RWPE2 (cell line): ENCODE measurements at places on chromosomes 7 and 10.

DNA sequence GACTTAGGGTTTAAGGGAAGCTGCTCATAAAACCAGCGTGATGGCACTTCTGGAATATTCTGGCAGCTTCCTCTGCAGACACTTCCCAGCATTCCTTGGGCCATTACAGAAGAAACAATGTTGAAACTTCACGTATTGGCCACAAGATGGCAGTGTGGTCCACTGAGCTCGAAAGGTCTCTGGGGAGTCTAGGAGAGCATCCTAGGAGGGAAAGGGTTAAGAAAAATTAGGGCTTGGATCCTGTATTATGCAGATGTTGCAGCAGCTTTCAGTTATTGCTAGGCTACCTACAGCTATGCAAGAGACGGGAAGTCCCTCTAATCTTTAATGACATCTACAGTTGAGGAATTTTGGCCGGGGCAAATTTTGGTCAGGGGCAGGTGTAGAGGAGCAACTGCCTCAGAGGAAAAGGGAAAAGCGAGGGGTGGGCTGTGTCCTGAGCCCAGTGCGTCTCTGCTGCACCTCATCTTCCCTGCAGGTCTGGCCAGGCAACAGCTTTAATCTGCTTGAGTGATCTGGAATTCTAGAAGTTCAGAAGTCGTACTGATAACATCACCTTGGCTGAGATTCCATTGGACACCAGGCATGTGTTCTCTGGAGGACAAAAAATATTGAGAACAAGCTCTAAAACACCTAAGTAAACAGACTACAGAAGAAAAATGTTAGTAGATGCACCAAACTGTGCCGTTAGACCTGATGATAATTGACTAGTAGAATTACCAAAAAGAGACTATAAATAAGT lies 220.8 kb upstream of the PRSS58 start:
- no peaks in the 10 kb centered on the region for H3K4me1 ChIP-seq
- H3K27me3 ChIP-seq, result no peaks in the 10 kb centered on the region
- no peak overlapping the region for H3K27ac ChIP-seq
- no peak for DNase-seq
- no peaks in the 10 kb centered on the region for H3K36me3 ChIP-seq
- no peak overlapping the region for H3K4me3 ChIP-seq

DNA sequence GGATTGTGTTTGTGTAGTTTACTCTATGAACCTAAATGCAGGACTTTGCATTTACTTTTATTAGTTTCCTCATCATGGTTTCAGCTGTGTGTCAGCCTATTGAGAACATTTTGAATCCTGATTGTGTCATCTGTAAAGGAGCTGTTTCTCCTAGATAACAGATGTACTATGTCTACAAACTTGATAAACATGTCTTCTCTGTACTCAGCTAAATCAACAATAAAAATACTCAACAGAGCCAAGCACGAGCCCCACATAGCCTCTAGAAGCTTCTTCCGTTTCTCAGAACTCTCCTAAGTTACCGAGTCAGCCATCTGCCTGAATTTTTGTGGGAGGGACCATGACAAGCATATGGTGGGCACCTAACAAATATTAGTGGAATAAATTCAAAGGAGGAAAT lies 234.7 kb downstream of the SKAP2 start:
- DNase-seq, result no peak
- H3K36me3 ChIP-seq, result no peaks in the 10 kb centered on the region
- H3K4me1 ChIP-seq, result no peaks in the 10 kb centered on the region
- no peak overlapping the region for H3K27ac ChIP-seq

DNA sequence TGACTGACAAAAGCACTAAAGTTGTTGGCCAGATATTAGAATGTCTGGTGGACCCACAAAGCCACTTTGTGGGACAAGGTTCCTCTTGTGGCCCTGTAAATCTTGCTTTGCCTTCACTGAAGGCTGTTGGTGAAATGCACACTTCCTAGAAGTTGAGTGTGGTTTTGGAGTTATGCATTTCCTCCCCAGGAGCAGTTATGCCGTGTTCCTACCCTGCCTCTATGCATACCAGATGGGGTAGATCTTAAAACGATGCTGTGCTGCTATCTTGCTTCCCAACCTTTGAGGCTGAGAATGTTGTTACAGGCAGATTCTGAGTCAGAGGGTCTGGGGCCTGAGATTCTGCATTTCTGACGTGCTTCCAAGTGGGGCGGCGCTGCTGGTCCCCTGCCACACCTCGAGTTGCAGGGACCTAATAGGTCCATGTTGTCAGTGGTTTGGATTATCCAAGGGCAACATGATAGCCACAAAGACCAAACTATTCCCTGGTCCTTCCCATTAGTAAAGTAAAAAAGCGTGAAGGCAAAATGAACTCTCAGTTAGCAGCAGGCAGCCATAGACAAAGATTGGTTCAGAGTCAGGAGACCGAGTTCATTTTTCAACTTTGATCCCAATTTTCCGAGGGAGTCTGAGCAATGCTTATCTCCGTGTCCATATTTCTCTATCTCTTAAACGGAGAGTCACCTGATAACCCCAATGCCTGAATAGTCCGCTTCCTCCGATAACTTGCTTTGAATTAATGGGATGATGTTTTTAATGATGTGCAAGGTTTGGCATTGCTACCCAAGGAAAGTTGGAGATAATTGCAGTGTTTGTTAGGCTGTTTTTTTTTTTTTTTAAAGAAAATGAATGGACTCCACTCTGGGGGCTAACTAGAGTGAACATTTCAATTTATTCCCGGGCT lies 55.8 kb downstream of the CDHR3 start:
- DNase-seq, result no peak
- H3K4me1 ChIP-seq, result no peaks in the 10 kb centered on the region
- H3K4me3 ChIP-seq, result no peak overlapping the region
- no peak overlapping the region for H3K27ac ChIP-seq
- no peaks in the 10 kb centered on the region for H3K27me3 ChIP-seq

DNA sequence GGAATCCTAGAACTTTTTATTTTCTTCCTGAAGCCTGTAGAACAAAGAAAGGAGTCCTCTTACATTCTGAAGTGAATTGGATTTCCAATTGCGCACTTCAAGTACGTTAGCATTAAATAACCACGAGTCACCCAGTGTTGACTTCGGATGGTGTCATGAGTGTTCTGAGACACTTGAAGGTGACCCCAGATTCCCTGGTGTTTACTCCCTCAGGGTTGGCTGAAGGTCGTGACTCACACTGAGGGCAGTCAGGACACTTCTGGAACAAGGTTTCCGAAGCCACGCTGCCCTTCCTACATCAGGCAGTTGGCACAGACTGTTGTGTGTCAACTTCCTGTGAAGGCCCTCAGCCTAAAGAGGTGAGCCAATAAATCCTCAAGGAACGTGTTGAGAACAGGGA lies 186.6 kb upstream of the CELF2 start:
- no peak overlapping the region for H3K4me3 ChIP-seq
- no peaks in the 10 kb centered on the region for H3K36me3 ChIP-seq
- peaks cover 23% of the 10 kb centered on the region for H3K4me1 ChIP-seq
- no peaks in the 10 kb centered on the region for H3K27me3 ChIP-seq
- H3K27ac ChIP-seq, result peak overlapping the region; percentile 95

- H3K36me3 ChIP-seq, result peaks cover 6% of the 10 kb centered on the region
- no peak for DNase-seq
- no peak overlapping the region for H3K4me3 ChIP-seq
- H3K4me1 ChIP-seq, result no peaks in the 10 kb centered on the region
- no peak overlapping the region for H3K27ac ChIP-seq
- no peaks in the 10 kb centered on the region for H3K27me3 ChIP-seq
These were observed 29.6 kb downstream of the AMZ1 start for GRCh38 chr7:2717293-2718261.

DNA sequence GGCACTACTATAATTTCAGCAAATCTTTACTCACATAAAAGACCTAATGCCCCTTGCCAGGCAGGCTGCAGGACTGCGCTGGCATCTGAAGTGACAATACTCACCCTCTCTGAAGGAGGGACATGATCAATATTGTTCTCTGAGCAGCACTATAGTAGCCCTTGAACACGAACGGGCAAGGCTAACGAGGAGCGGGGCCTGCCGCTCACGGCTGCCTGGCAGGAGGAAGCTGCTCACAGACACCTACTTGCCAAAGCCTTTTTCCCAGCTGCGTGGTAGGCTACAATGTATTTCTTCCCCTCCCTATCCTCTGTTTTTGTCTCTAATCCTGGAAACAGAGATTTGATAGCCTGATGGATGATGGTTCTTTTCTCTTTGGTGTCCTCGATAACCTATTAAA lies 19.9 kb downstream of the PUS7 start:
- no peak overlapping the region for H3K27ac ChIP-seq
- H3K4me3 ChIP-seq, result no peak overlapping the region
- no peak for DNase-seq
- H3K27me3 ChIP-seq, result no peaks in the 10 kb centered on the region

DNA sequence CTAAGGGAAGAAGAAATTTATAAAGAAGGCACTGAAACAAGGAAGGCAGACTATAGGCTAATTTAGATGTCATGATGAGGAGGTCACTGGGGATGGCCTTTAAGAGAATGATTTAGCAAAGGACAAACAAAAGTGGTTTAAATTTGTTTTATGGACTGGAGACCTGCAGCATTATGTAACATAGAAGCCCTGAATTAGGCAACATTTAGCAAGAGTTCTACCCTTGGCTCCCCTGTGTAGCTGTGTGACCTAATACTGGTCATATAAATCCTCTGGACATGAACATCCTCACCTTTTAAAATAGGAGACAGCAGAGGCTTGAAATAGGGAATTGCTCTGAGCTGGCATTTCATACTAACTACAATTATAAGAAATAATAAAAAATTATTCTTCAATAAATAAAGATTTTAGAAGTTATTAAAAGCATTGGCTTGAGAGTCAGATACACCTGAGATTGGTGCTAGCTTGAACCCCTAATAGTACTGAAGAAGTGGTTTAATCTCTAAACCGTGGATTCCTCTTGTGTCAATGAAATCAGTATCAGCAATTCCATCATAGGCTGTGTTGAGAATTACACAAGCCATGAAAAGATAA lies 48.9 kb downstream of the RNLS start:
- H3K4me1 ChIP-seq, result no peaks in the 10 kb centered on the region
- no peak overlapping the region for H3K27ac ChIP-seq
- H3K4me3 ChIP-seq, result no peak overlapping the region
- no peaks in the 10 kb centered on the region for H3K36me3 ChIP-seq
- no peak for DNase-seq

DNA sequence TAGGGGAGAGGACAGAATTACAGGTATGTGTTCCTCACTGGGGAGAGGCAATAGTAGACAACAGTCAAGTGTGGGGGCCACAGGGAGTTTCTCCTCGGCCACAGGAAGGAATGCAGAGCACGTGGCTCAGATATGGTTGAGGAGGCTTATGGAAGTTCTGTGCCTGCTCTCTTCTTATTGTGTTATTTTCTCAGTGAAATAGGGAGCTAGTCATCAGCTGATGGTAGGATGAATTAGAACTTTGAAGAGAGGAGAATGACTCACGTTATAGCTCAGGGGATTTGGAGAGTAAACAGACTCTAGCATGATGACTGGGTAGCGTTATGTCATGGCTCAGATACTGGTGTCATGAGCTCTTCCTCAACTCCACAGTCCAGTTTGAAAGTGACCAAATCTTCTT lies 308.3 kb upstream of the IGFBP3 start:
- no peak for DNase-seq
- no peak overlapping the region for H3K4me3 ChIP-seq
- no peaks in the 10 kb centered on the region for H3K27me3 ChIP-seq
- H3K36me3 ChIP-seq, result no peaks in the 10 kb centered on the region
- peaks cover 4% of the 10 kb centered on the region for H3K4me1 ChIP-seq
- no peak overlapping the region for H3K27ac ChIP-seq

DNA sequence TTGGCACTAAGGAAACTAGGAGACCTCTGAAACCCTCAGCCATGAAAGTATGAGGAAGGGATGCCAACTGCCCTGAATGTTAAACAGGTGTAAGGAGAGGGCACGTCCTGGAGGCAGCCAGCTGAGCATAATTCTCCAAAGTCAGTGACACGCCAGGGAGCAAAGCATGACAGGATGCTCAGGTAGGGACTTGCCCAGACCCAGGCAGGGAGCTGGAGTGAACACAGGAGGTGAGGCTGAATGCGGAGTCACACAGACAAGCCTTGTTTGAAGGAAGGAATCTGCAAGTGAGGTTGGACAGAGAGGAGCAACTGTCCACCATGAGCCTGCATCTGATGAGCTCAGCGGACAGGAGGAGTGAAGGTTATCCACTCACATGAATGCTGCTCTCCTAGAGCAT lies 41.5 kb downstream of the KLRG2 start:
- H3K36me3 ChIP-seq, result no peaks in the 10 kb centered on the region

- H3K4me1 ChIP-seq, result no peaks in the 10 kb centered on the region
- no peak for DNase-seq
- H3K27me3 ChIP-seq, result peaks cover 47% of the 10 kb centered on the region
These were observed 472 bp downstream of the SFRP4 start for GRCh38 chr7:37916017-37916672.

DNA sequence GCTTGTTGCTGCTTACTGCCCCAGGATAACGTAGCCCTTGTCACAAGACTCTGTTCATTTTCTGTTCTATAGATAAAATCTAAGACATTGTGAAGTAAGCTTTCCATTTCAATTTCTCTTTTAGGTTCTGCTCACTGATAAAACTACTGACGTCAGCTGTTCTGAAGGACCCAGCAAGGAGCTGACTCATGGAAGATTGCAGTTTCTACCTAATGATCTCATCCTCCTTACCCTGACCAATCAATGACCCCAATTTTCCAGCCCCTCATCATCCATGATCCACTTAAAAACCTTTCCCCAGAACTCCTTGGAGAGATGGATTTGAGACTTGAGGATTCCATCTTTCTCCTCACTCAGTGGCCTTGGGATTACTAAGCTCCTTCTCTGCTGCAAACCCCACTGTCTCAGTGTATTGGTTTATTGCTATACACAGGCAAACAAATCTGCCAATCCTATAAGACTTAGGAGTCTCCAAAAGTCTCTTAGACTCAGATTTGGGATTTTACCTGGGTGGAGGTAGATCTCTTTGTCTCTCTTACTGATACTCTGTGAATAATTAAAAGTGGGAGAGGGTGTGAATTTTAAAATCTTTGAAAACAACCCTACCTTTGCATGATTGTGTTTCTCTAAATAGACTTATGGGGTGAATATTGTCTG lies 109.2 kb upstream of the TRIM24 start:
- H3K4me1 ChIP-seq, result no peaks in the 10 kb centered on the region
- no peaks in the 10 kb centered on the region for H3K27me3 ChIP-seq
- H3K36me3 ChIP-seq, result no peaks in the 10 kb centered on the region
- H3K4me3 ChIP-seq, result no peak overlapping the region
- no peak overlapping the region for H3K27ac ChIP-seq

DNA sequence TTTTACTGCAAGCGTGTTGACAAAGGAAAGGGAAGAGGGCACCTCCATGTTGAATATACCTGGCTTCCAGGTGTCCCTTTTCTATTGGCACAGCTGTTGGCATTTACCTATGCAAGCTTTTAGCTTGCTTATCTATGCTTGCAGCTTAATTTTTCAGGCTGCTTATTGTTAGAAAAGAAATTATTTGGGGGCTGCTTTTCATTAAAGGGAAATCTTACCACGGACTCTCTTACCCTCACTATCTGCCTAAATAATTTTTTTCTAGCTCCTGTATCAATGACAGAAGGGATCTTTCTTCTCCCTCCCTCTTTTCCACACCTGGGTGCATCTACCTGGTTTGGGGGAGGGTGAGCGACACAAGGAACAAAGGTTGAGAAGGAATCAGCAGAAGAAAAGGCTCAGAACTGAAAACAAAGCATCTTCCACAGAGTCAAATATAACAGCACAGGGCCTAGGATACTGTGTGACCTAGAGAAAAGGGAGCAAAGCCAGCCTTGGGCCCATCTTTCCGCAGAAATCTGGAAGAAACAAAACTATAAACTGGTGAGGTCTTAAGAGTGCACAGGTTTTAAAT lies 15.2 kb upstream of the GJC3 start:
- H3K4me3 ChIP-seq, result no peak overlapping the region
- H3K27me3 ChIP-seq, result no peaks in the 10 kb centered on the region
- no peak for DNase-seq
- H3K27ac ChIP-seq, result no peak overlapping the region
- H3K36me3 ChIP-seq, result no peaks in the 10 kb centered on the region

GRCh38 chr10:44807451-44807850 lies 103.7 kb upstream of the TMEM72 start:
- DNase-seq, result no peak
- H3K27ac ChIP-seq, result no peak overlapping the region
- no peaks in the 10 kb centered on the region for H3K36me3 ChIP-seq
- H3K4me3 ChIP-seq, result no peak overlapping the region
